Head of caudate nucleus (tissue), 42 donors: ENCODE measurements at places on chromosomes 5 and 9.

- DNase-seq, result no peak
Observed at GRCh38 chr9:73647560-73647959, 495.9 kb downstream of the ANXA1 start.

- DNase-seq, result no peak
Observed at GRCh38 chr5:98768960-98769209, 4.6 kb upstream of the RGMB start.

DNA sequence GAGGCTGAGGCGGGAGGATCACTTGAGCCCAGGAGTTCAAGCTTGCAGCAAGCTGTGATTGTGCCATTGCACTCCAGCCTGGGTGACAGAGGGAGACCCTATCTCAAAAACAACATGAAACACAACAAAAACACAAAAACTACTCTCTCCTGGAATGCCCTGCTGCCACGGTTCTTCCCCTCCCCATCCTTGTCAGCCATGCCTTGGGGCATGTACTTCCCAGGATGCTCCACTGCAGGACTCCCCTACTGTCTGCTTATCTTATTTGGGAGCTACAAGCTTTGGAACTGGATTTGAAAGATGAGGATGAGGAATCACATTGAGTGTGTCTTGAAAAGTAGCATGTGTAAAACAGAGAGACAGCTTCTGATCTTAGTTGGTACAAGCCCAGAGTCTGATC lies 40.1 kb upstream of the KIAA1958 start:
- no peak for DNase-seq

DNA sequence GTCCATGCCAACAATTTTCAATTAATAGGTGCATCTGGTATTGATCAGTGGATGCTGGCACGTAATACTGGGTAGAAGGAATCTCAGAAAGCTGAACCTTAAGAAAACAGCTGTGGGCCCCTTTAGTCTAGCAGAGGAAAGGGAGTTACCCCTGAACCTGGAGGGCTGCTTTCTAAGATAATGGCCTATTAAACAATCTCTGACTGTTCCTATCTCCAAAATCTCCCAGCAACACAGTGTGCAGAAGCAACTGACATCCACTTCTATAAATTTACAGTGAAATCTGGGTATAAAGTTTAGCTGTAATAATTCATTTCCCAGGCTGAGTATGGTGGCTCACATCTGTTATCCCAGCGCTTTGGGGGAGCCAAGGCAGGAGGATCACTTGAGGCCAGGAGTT lies 198.8 kb downstream of the MAPKAP1 start:
- no peak for DNase-seq

DNA sequence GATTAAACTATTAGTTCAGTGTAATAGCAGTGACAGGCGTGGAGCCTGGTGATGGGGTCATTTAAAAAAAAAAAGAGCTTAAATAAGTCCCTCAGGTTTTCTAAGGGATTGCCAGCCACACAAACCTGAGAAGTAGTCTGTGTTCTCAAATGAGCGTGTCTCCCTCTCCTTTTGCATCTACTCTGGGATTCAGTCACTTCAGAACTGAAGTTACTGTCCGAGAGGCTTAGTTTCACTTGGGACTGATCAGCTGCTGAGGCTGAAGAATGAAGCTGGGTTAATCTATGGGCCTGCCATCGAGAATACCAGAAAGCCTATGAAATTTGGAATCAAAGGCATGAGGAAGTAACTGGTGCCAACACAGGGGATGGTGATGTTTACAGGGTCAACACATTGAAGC lies 310.1 kb downstream of the ADAMTS6 start:
- DNase-seq, result no peak

GRCh38 chr5:152723482-152723881 lies 318.4 kb upstream of the NMUR2 start:
- no peak for DNase-seq

DNA sequence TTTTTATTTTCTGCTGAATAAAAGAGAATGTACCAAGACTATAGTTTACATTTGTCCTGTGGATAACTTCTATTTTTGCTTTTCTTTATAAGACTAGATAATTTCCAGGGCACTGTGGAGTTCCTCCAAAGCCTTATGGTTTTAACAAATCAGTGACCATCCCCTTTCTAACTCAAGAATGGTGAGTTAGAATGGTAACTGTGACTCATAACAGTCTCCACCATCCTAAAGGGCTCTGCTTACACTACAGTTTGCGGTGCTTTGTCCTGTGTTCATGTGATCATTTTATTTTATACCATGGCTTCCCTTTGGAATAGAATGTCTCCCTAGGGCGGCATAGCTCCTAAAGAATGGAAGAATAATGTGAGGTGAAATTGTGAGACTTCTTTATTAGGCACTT lies 30.2 kb downstream of the WDR36 start:
- no peak for DNase-seq

- DNase-seq, result peak; percentile 33
Observed at GRCh38 chr5:179254638-179255271, 90.5 kb downstream of the ADAMTS2 start.

DNA sequence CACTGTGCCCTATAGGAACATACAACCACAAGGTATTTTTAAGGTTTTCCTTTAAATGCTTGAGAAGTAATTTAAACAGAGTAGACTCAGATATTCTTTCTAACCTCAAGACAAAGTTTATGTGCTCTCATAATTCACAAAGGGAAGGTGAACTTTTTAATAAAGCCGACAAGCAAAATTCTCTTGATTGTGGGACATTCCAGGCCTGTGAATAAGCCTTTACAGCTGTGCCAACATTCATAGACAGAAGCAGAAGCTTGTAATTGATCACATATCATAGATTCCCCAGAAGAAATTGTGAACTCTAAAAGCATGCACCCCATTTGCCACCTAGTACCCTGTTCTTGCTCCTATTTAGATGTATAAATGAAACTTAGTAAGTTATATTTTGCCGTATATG lies 1107.8 kb upstream of the SEMA6A start:
- DNase-seq, result no peak
